ENCODE measurements at places on chromosomes 16 and 17. TPM values are rescaled to one million over a fixed set of nuclear protein-coding genes. Genes with fewer than 3 reads are reported as not detected.

- no peaks in the 10 kb centered on the region for H3K4me1 ChIP-seq
- no peaks in the 10 kb centered on the region for H3K27me3 ChIP-seq
- no peak overlapping the region for H3K4me3 ChIP-seq
- H3K36me3 ChIP-seq, result no peaks in the 10 kb centered on the region
These were observed 37.2 kb upstream of the CCNF start for GRCh38 chr16:2392025-2392424.

The SLC7A6OS gene
- polyA plus RNA-seq, result 5.2 TPM

DNA sequence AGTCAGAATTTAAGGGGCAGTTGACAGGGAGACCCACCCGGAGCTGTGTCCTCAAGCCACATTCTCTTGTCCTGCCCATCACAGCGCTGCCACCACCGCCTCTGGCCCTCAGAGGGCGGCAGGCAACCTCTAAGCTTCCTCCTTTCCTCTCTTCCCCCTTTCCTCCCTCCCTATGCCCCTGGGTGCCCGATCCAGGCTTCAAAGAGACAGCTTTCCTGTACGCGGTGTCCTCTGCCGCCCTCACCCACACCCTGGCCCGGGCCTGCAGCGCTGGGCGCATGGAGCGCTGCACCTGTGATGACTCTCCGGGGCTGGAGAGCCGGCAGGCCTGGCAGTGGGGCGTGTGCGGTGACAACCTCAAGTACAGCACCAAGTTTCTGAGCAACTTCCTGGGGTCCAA is 23.5 kb downstream of the WNT9B start:
- H3K36me3 ChIP-seq, result no peaks in the 10 kb centered on the region
- no peak overlapping the region for H3K4me3 ChIP-seq
- peak; percentile 61 for DNase-seq
- no peaks in the 10 kb centered on the region for H3K27me3 ChIP-seq
- no peak overlapping the region for H3K27ac ChIP-seq
- H3K4me1 ChIP-seq, result peaks cover 8% of the 10 kb centered on the region

DNA sequence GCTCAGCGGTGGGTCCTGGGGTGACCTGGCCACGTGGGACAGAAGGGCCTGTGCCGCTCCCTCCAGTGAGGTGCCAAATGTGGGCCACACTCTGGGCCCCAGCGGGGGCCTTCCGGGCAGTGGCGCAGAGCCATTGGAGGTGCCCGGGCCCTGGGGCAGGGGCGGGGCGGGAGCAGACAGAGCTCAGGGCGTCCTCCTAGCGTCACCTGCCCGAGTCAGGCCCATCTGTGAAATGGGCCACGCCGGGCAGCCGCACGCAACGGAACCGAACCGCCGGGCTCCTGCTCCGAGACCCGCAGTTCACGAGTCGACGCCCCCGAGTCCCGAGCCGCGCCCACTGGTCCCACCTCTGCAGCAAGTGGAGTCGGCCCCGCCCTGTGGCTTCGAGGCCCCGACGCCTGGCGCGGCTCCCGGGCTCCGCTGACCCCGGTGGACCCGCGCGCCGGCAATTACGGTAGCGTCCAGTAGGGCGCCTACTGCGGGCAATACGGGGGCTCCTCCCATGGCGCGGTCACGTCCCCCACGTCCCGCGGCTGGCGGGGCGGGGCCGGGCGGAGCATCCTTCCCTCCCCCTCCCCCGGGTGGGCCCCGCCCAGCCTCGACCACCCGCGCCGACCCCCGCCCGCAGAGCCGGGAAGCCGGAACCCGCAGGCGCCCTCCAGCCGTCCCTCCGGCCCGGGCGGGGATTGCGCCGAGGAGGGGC is 1.9 kb downstream of the SLC16A3 start:
- no peaks in the 10 kb centered on the region for H3K27me3 ChIP-seq
- no peaks in the 10 kb centered on the region for H3K36me3 ChIP-seq
- peak; percentile 38 for DNase-seq
- H3K4me1 ChIP-seq, result no peaks in the 10 kb centered on the region

The ZP2 gene
- polyA plus RNA-seq, result not detected

- no peak overlapping the region for H3K4me3 ChIP-seq
- H3K4me1 ChIP-seq, result no peaks in the 10 kb centered on the region
- no peaks in the 10 kb centered on the region for H3K27me3 ChIP-seq
- no peak for DNase-seq
These were observed 12.8 kb downstream of the GOSR2 start for GRCh38 chr17:46935658-46936266.

The MT1A gene
- 66.7 TPM for polyA plus RNA-seq

The WNK4 gene
- polyA plus RNA-seq, result 4.7 TPM

- no peak overlapping the region for H3K4me3 ChIP-seq
- H3K4me1 ChIP-seq, result peaks cover 15% of the 10 kb centered on the region
- H3K27me3 ChIP-seq, result no peaks in the 10 kb centered on the region
- H3K27ac ChIP-seq, result no peak overlapping the region
- DNase-seq, result no peak
- no peaks in the 10 kb centered on the region for H3K36me3 ChIP-seq
These were observed 1.9 kb upstream of the RNASEK start for GRCh38 chr17:7010523-7010922.

The KRT38 gene
- not detected for polyA plus RNA-seq

- no peak overlapping the region for H3K4me3 ChIP-seq
- no peak for DNase-seq
- no peak overlapping the region for H3K27ac ChIP-seq
These were observed 41.7 kb downstream of the CREBBP start for GRCh38 chr16:3838600-3839401.

The STH gene
- not detected for polyA plus RNA-seq

The MILR1 gene
- polyA plus RNA-seq, result 2.4 TPM

DNA sequence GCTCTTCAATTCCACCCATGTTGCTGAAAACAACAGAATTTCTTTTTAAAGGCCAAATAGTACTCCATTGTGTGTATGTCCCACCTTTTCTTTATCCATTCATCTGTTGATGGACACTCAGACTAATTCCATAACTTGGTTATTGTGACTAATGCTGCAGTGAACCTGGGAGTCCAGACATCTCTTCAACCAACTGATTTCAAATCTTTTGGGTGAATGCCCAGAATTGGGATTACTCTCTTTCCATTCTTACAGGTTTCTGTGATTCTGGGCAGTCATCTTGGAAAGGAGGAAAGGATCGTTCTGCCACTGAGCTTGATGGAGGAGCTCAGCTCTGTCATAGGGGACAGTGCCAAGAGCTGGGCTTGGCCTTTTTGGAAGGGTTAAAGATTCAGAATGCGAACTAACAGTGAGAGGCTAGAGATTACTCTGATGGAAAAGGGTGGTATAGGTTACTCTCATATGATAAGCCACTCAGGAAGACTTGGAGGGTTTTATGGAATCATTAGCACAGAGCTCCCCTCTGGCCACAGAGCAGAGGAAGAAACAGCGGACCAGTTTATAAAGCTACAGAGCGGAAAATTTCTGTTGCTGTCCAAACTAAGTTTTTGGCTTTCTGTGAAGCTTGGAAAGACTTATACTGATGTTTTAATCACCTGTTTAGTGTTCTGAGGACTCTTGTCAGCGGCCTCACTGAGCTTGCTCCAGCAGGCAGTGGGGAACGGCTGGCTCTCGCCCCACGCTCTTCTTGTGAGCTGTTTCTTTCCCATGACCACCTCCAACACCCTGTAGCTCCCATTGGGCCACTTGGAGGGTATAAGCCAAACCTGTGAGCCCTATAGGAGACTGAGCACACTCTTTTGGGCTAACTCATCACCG is 48.3 kb downstream of the HIC1 start:
- H3K4me3 ChIP-seq, result no peak overlapping the region
- H3K27me3 ChIP-seq, result no peaks in the 10 kb centered on the region
- DNase-seq, result no peak

DNA sequence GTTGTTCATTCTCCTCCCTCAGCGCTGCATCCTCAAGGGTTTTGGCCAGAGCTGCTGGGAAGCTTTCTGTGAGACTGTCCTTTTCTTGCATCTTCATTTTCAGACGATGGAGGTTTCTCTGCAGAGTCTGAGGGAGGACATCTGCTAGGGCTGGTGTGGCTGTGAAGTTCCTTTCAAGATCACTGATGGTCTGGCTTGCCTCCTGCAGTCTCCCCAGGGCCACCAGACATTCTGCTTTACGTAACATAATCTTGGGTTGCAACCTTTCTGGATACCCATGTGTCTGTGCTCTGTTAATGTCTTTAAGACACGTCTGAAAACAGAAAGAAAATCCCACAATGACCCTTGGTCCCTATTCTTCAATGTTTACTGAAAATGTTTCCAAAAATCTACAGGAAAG is 29.0 kb downstream of the SMYD4 start:
- no peaks in the 10 kb centered on the region for H3K27me3 ChIP-seq
- H3K27ac ChIP-seq, result no peak overlapping the region
- DNase-seq, result no peak
- H3K4me1 ChIP-seq, result no peaks in the 10 kb centered on the region
- no peaks in the 10 kb centered on the region for H3K36me3 ChIP-seq

- no peaks in the 10 kb centered on the region for H3K36me3 ChIP-seq
- H3K4me3 ChIP-seq, result no peak overlapping the region
- H3K27me3 ChIP-seq, result no peaks in the 10 kb centered on the region
- no peak overlapping the region for H3K27ac ChIP-seq
- DNase-seq, result no peak
- H3K4me1 ChIP-seq, result no peaks in the 10 kb centered on the region
These were observed 27.7 kb upstream of the GOSR1 start for GRCh38 chr17:30449480-30449879.

DNA sequence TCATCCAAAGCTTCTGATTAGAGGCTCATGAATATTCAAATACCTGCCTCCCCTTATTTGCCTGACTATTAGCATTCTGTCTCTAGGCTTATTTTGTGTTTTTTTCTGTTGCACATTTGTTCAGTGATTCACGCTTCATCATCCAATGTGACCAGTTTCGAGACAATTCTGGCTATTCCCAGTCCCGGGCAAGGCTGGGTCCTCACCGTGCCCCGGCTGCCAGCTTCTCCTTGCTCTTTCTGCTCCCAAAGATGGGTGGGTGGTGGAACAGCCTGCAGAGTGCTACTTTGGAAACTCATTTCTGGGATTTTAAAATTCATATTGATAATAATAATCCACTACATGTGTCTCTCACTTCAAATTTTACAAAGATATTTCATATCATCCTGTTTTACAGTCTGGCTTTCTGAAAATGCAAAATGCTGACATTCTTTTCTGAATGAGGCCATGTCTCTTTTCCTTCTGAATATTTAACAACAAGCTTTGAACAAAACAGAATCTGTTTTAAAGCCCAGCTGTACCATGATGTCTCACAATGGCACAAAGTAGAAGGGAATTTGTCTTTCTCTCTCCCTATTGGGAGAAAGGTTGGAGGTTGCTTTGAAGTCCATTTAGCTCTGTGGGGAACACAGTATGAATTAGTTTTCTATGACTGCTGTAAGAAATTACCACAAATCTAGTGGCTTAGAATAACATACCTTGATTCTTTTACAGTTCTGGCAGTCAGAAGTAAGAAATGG is 116.9 kb upstream of the CDH13 start:
- H3K27ac ChIP-seq, result no peak overlapping the region
- no peaks in the 10 kb centered on the region for H3K4me1 ChIP-seq
- no peak for DNase-seq
- H3K36me3 ChIP-seq, result no peaks in the 10 kb centered on the region
- H3K4me3 ChIP-seq, result no peak overlapping the region
- no peaks in the 10 kb centered on the region for H3K27me3 ChIP-seq

The TRPV3 gene
- 0.99 TPM for polyA plus RNA-seq

The PRSS27 gene
- 2.1 TPM for polyA plus RNA-seq

The MARCHF10 gene
- polyA plus RNA-seq, result 0.42 TPM

DNA sequence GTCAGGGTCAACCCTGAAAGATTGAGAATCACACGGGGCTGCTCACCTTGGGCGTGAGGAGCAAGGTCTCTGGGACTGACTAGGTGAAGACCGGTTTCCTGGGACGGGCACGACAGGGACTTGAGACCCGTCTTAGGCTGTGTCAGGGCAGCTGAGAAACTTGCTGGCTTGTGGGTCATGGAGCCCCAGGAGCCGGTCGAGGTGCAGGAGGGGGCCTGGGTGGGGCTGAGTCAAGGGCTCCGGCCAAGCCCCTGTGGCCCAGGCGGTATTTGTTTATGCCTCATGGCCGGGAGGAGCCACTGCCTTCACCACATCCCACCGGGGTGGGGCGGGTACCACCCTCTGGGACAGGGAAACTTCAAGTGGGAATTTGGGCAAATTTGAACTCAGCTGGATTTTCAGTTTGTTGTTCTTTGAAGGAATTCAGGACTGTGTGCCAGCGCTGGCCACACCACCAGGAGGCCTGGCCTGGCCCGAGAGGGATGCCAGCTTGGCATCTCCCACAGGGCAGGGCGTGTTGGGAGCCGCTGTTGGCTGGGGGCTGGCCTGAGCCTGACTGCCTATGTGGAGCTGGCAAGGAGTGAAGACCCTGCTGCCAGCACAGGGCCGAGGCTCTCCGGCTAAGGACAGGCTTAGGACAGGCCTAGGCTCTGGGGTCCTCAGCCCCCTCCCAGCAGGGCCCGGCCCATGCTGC is 116.1 kb downstream of the METRNL start:
- H3K36me3 ChIP-seq, result no peaks in the 10 kb centered on the region
- H3K4me1 ChIP-seq, result no peaks in the 10 kb centered on the region
- H3K27ac ChIP-seq, result no peak overlapping the region
- DNase-seq, result peak; percentile 70
- H3K4me3 ChIP-seq, result no peak overlapping the region
- no peaks in the 10 kb centered on the region for H3K27me3 ChIP-seq

DNA sequence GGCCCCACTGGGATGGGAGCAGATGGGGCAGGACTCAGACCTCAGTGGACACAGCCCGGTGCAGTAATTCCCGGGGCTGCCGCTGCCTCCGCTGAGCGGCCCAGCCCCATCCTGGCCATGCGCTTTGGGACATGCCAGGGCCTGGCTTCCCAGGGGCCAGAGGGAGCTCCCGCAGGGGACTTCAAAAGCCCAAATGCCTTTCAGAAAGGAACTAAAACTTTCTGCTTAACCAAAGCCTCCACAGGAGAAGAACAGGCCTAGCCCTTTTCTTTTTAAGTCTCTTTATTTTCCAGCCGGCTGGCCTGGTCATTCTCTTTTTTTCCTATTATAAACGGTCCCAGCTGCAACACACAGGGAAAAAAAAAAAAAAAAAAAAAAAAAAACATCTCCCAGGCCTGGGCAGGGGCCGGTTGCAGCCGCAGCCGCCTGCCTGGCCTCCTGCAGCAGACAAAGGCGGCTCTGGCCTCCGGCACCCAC is 10.7 kb upstream of the ZNF423 start:
- DNase-seq, result no peak
- no peak overlapping the region for H3K27ac ChIP-seq
- peaks cover 4% of the 10 kb centered on the region for H3K4me1 ChIP-seq
- H3K4me3 ChIP-seq, result no peak overlapping the region

DNA sequence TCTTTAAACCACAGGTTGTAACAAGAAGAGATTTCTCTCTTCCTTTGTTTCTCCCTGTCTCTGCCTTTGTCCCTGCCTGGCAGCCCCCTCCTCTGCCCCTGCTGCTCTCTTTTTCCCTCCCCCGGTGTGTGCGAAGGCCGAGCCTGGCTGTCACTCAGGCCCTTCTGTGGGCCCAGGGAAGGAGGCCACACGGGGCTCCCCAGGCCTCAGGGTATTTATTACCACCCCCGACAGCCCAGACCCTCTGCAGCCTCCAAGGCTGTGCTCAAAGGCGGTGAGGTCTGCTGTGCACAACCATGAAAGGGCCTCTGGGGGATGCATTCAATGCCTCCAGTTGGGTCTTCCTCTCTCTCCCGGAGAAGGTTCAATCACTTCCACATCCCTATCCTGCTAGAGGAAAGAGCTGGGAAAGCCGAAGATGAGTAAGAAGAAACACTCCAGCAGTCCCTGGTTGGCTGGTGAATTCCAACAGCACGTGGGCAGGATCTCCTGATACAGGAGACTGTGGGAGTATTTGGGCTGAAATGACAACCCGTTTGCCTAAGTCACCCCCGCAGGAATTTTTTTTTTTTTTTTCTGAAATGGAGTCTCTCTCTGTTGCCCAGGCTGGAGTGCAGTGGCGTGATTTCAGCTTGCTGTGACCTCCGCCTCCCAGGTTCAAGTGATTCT is 34.2 kb downstream of the ZNF423 start:
- no peak overlapping the region for H3K27ac ChIP-seq
- DNase-seq, result no peak
- H3K4me1 ChIP-seq, result no peaks in the 10 kb centered on the region

GRCh38 chr17:2081564-2081963 is 26.7 kb downstream of the HIC1 start:
- H3K4me1 ChIP-seq, result peaks cover 3% of the 10 kb centered on the region
- no peak overlapping the region for H3K4me3 ChIP-seq

The NUP88 gene
- 41.0 TPM for polyA plus RNA-seq

All from pancreas (tissue), 10 donors.